ENCODE measurements at places on chromosomes 6 and 20.

DNA sequence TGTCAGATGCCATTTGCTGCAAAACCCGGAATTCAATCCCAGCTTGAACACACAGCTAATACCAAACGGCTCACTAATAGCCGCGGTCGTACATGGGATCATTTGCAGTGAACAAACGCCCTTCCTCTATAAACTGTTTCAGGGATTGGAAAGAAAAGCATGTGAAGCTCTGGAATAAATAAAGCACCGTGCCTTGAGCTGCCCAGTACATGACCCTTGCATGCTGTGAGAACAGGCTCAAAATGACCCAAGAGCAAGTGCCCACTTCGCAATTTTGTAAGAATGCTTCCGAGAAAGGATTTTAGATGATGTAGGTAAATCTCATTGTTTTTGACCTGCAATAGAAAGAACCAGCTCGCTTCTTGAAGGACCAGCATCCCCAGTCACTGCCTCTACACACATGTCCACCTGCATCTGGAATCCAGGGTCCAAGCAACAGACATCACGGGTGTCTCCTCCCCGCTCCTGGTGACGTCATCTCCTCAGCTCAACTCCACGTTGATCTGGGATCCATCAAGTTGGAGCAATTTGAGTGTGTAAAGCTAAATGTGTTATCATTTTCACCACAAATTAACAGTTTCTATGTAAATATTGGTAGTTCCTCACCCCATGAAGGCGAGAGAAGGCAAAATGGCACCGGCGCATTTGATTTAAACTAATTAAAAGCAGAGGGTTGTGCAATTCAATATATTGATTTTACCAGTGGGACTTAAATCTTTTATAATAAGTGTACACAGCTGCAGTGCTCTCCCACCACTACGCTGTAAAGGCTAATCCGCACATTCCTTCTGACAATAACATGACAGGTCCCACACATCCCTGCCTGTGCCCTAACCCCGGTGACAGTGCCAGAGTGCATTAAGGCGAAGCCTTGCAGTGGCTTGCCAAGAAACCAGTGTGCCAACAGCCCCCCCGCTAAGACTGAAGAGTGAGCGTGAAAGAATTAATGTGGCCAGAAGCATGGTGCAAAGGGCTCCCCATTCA is 6.2 kb downstream of the BMP7 start:
- no peak for DNase-seq

DNA sequence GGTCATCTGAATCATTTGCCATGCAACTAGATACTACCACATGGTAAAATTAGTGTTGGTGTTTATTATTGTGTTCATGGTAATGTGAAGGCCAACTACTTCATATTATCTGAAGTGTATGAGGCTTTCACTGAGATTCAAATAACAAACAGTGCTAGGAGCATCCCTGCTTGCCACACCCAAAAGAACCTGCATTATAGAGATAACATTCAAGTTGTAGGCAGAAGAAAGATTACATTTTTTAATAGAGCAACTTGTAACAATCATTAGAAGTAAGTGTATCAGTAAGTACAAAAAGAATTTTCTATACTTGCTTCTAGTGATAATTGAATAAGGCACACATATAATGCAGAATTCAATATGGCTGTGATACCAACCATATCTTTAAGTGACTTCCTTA is 49.8 kb downstream of the BCKDHB start:
- no peak for DNase-seq

DNA sequence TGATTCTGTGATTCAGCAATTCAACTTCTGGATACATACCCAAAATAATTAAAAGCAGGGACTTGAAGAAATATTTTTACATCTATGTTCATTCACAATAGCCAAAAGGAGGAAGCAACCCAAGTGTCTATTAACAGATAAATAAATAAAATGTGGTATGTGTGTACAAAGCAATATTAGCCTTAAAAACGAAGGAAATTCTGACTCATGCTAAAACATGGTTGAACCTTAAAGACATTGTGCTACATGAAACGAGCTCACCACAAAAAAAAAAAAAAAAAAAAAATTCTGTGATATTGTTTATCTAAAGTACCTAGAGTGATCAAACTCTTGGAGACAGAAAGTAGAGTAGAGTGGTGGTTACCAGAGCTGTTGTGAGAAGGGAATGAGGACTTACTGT is 54.8 kb upstream of the TFAP2D start:
- no peak for DNase-seq

DNA sequence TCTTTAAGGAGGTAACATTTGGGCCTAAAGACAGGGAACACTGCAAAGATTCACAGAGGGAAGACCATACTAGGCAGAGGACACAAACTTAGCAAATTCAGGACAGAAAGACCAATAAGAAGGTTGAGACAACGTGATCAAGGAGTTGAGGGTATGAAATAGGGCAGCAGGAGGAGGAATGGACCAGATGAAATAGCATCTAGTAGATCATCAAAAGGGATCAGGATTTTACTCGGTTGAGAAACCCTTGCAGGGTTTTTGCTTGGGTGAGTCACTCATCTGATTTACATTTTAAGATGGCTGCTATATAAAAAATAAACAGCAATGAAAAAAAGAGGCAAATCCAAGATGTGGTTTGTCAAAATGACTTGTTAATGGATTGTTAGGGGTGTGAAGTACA is 4.7 kb downstream of the BCLAF1 start:
- no peak for DNase-seq

DNA sequence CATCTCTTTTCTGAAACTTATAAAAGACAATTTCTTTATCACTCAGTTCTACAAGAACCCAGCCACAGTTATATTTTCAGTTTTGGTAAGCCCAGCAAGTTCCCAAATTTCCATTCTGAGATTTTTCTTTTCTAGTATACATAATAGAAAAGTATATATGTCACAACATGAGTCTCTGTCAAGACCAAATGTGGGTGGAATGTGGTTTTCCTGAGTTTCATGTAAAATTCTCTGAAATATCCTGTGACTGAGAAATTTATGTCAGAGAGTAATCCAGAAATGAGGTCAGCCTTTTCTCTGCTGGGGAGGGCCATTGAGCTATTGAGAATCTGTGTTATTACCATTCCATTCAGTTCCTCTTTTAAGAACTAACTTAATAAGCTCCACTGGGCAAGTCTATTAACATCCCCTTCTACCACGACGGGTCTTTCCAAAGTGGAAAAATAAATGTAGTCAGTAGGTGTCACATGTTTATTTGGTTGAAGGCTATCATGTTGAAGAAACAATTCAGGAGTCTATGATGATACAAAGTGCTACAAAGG is 100.7 kb upstream of the HMGN3 start:
- DNase-seq: no peak
